ENCODE measurements at places on chromosomes 3 and 15. TPM values are rescaled to one million over a fixed set of nuclear protein-coding genes. Genes with fewer than 3 reads are reported as not detected.

DNA sequence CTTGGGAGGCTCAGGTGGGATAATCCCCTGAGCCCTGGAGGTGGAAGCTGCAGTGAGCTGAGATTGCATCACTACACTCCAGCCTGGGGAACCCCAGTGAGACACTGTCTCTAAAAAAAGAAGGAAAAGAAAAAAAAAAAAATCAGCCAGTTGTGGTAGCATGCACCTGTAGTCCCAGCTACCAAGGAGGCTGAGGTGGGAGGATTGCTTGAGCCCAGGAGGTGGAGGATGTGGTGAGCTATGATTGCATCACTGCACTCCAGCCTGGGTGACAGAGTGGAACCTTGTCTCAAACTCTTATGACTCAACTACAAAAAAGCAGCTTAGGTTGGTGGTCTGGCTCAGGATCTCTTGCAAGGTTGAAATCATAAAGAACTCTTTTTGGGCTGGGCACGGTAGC is 19.3 kb upstream of the GPX1 start:
- DNase-seq = peak; percentile 76

DNA sequence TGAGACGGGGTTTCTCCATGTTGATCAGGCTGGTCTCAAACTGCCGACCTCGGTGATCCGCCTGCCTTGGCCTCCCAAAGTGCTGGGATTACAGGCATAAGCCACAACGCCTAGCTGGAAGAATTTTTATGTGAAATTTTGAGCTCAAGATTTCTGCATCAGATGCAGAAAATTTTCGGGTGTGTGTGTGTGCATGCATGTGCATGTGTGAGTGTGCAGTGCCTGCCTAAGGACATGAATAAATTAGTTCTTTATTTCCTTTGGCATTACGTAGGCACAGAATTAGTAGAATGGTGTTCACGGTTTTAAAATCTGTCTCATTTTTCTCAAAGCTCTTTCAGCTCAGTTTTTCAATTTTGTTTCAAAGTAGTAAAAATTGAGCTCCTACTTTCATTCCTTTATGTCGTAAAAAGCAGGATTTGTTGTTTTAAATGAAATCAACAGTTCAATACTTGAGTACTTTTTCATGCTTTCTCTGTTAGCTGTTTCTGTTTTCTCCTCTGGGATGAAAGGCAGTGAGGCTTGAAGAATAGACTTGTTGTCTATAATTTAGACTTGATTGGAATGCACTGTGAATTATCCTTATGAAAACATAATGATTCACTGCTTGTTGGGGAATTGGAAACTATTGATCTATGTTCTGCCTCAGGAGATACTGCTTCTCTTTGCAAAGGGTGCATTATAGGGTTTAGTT is 23.3 kb upstream of the RAB11A start:
- DNase-seq = no peak

DNA sequence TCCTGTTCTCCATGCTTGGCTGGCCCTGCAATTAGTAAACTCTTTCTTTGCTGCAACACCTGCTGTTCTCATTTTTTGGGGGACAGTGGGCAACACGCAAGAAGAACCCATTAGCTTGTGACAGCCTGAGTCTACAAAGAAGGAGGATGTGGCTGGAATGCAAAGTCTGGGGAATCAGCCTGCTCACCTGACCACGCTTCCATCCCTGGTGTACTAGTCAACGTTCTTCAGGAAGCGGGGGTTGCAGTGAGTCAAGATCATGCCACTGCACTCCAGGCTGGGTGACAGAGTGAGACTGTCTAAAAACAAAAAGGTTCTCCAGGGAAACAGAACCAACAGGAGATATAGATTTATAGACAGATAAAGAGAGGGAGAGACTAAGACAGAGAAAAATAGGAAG is 27.7 kb upstream of the KBTBD12 start:
- no peak for DNase-seq

DNA sequence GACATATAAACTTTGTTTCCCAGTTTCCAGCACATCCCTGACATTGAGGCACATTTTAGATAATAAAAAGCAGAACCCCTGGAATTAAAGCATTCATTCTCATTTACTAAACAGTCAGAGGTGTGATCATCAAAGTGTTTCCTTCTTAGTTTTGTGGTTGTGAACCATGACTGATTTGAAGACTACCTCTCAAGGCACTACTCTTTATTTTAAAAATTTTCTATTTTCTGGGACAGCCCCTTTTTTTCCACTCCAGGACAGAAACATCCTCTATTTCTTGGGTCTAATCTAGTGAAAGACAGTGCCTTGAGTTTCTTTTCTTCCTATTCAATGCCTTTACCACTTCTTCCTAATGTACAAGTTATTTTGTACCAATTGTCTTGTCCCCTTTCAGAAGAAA is 5.2 kb downstream of the SST start:
- DNase-seq = no peak

- no peak for DNase-seq
Observed at GRCh38 chr15:83854321-83854720, 200.4 kb downstream of the ADAMTSL3 start.

Gene NDUFAF3
- 92.1 TPM for total RNA-seq

GRCh38 chr3:39291903-39292329 is 12.1 kb upstream of the CX3CR1 start:
- DNase-seq = peak; percentile 84
